ENCODE measurements at places on chromosomes 1 and 21. TPM values are rescaled to one million over a fixed set of nuclear protein-coding genes. Genes with fewer than 3 reads are reported as not detected.

- DNase-seq, result no peak
These were observed 12.0 kb upstream of the LPGAT1 start for GRCh38 chr1:211842518-211842917.

- DNase-seq, result no peak
These were observed 1.4 kb upstream of the WDR26 start for GRCh38 chr1:224435999-224436398.

DNA sequence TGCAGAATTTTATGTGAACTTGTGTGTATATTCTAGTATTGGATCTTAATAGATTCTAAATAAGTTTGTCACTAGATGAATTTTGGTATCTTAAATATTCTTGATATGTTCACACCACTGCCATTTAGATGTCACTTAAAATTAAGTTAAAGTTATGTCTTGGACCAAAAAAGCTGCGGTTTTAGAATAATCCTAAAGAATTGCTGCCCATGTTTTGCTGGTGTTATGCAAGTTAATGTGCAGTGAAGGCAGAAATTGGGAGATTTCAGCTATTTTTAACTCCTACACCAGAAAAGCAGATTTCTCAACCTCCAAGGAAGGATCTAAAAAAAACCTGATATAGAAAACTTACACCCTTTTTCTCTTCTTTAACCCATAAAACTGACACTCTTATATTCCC, 757 bp downstream of the ACADM start:
- DNase-seq, result no peak

GRCh38 chr1:178781533-178782330, 56.7 kb downstream of the RALGPS2 start:
- DNase-seq, result no peak

- DNase-seq, result no peak
These were observed 345.4 kb upstream of the NCAM2 start for GRCh38 chr21:20652846-20653245.

- DNase-seq, result no peak
These were observed 35.1 kb downstream of the RNF2 start for GRCh38 chr1:185080422-185080821.

DNA sequence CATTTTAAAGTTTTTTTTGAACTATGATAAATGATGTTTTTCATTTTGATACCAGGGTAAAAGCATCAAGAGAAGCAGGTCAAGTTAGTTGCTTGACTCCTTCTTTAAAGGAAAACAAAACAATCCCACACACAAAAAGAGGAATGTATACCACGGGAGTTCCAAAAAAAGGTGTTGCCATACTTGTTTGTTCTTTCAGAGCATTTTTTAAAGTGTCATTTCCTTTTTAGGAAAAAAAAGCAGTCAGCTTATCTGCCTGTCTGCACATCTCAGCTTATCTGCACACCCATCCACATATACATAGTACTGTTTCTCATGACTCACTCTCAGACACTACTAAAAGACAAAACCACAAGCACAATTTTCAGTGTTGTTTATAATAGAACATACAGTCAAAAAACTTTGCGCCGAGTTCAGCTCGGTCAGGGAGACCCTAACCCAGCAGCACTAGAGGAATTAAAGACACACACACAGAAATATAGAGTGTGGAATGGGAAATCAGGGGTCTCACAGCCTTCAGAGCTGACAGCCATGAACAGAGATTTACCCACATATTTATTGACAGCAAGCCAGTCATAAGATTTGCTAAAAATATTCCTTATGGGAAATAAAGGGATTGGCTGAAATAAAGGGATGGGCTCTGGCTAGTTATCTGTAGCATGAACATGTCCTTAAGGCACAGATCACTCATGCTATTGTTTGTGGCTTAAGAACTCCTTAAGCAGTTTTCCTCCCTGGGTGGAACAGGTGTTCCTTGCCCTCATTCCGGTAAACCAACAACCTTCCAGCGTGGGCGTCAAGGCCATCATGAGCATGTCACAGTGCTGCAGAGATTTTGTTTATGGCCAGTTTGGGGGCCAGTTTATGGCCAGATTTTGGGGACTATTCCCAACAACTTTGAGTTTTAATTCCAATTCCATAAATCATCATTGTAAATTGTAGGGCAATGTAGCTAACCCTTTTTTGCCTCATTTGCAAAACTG, 11.4 kb upstream of the MNDA start:
- no peak for DNase-seq

DNA sequence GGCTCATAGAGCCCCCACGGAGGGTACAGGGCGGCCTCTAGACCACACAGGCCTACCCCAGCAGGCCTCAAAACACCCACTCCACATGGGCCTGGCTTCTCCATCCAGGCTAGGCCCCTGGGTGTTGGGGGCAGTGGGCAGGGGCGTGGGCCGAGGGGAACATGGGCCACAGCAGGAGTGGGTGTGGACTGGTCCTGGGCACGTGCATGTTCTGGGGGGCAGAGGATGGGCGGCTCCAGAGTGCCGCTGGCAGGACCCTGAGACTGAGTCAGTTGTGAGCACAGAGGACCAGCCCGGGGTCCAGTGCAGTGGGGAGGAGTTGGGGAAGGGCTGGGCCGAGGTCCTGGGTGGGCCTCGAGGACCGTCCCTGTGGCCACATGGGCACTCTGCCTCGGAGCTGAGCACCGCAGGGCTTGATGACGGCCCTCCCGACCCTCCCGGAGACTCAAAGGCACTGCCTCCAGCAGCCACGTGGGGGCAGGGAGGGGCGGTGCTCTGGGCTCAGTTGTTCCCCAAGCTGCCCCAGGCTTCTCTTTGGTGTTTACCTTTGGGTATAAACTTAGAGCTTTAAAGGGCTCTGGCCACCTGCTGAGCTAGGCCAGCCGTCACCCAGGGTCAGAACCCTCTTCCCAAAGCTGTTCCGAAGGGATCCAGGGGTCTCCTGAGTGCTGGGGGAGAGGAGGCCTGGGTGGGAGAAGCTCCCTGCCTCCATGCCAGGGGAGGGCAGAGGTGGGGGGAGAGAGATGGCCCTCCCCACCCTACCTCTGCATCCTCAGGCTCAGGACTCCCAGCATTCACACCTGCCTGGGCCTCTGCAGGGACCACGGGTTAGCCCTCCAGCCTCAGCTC, 79.9 kb downstream of the MORN1 start:
- DNase-seq, result peak; percentile 61

- DNase-seq, result no peak
These were observed 198.5 kb upstream of the FMN2 start for GRCh38 chr1:239893127-239893731.

REG4 gene
- total RNA-seq, result 10.3 TPM

KCNT2 gene
- total RNA-seq, result not detected

TCHH gene
- total RNA-seq, result 0.06 TPM
